ENCODE measurements at places on chromosomes 3 and 15. TPM values are rescaled to one million over a fixed set of nuclear protein-coding genes. Genes with fewer than 3 reads are reported as not detected.

DNA sequence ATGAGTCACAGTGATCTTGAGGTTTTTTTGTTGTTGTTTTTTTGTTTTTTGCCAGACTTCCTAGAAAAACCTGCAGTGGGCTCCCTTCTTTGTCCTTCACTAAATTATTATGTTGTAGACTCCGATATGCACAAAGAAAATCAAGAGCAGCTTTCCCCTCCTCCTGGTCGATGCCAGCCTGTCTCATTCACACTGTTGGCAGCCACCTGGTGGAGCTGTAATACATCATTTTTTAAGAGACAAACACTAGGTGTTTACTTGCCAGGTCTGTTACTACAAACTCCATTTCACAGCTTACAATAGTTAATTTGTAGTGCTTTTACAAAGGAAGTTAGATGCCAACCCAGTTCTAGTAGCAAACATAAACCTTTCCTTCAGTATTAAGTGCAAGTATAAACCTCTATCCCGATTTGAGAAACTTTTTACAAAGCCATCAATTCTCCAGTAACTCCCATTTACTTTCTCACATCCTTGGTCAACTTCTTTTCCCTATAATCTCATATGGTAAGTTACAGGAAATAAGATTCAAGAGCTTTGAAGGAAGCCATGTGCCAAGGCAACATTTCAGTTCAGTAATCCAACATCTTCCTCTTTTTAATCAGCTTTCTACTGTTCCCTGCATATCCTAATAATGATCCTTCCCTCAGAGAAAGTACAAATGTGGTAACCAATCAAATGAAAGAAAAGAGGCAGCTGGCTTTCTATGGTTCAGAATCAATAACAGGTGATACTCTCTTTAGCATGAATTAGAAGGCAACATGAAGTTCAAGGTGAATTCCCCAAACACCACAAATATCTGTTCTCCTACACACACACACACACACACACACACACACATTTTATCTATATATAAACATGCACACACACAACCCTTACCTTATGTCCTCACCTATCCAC is 14.0 kb downstream of the AAGAB start:
- no peak overlapping the region for H3K27ac ChIP-seq
- no peak for DNase-seq
- H3K36me3 ChIP-seq = peaks cover 4% of the 10 kb centered on the region
- no peak overlapping the region for H3K4me3 ChIP-seq

The STARD5 gene
- total RNA-seq = 17.2 TPM

The SMCO1 gene
- not detected for total RNA-seq

The CPLX3 gene
- total RNA-seq = not detected

- H3K27me3 ChIP-seq = no peaks in the 10 kb centered on the region
- peaks cover 21% of the 10 kb centered on the region for H3K4me1 ChIP-seq
- peak within 1 kb of the TSS; percentile 65 for H3K27ac ChIP-seq
- peak; percentile 83 for DNase-seq
- no peaks in the 10 kb centered on the region for H3K36me3 ChIP-seq
These were observed at the start of gene UBE2Q2 for GRCh38 chr15:75842722-75843677. Gene UBE2Q2 (plus strand): TSS chr15:75843447. CDS start chr15:75843667, 220 bp downstream.

- DNase-seq = no peak
- no peak overlapping the region for H3K27ac ChIP-seq
- no peaks in the 10 kb centered on the region for H3K27me3 ChIP-seq
- no peaks in the 10 kb centered on the region for H3K4me1 ChIP-seq
These were observed 108.3 kb upstream of the MME start for GRCh38 chr3:154971771-154972326.

The EDEM1 gene
- total RNA-seq = 177 TPM

GRCh38 chr3:62574266-62574898 is 201.0 kb upstream of the FEZF2 start:
- no peaks in the 10 kb centered on the region for H3K27me3 ChIP-seq
- H3K4me1 ChIP-seq = no peaks in the 10 kb centered on the region
- H3K36me3 ChIP-seq = no peaks in the 10 kb centered on the region
- H3K27ac ChIP-seq = no peak overlapping the region

The TM6SF1 gene
- 1.6 TPM for total RNA-seq

DNA sequence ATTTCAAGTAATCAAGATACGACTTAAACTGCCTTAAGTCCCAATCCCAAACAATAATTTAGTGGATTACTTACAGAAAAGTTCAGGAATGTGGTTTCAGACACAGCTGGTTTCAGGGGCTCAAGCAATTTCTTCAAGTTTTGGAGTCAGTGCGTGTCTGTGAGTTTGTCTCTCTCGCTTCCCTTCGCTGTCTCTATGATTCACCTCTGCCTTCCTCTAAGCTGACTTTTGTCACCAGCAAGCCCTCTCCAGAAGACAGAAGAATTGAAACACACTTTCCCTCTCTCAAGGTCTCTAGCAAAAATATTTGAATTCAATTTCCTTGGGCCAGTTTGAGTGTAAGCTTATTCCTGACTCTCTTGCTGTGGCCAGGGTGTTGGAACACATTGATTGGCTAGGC is 392.4 kb downstream of the EDEM1 start:
- no peaks in the 10 kb centered on the region for H3K4me1 ChIP-seq
- H3K36me3 ChIP-seq = no peaks in the 10 kb centered on the region
- H3K27ac ChIP-seq = no peak overlapping the region
- H3K27me3 ChIP-seq = no peaks in the 10 kb centered on the region
- no peak overlapping the region for H3K4me3 ChIP-seq

The EOMES gene
- 0.10 TPM for total RNA-seq

GRCh38 chr3:127045435-127046045 is 62.6 kb downstream of the PLXNA1 start:
- DNase-seq = no peak
- peaks cover 2% of the 10 kb centered on the region for H3K27me3 ChIP-seq
- H3K36me3 ChIP-seq = no peaks in the 10 kb centered on the region

The PTH1R gene
- not detected for total RNA-seq
